ENCODE measurements at places on chromosomes 2 and 18.

- DNase-seq, result no peak
Measured at GRCh38 chr2:210442878-210443277, 33.7 kb downstream of the LANCL1 start.

DNA sequence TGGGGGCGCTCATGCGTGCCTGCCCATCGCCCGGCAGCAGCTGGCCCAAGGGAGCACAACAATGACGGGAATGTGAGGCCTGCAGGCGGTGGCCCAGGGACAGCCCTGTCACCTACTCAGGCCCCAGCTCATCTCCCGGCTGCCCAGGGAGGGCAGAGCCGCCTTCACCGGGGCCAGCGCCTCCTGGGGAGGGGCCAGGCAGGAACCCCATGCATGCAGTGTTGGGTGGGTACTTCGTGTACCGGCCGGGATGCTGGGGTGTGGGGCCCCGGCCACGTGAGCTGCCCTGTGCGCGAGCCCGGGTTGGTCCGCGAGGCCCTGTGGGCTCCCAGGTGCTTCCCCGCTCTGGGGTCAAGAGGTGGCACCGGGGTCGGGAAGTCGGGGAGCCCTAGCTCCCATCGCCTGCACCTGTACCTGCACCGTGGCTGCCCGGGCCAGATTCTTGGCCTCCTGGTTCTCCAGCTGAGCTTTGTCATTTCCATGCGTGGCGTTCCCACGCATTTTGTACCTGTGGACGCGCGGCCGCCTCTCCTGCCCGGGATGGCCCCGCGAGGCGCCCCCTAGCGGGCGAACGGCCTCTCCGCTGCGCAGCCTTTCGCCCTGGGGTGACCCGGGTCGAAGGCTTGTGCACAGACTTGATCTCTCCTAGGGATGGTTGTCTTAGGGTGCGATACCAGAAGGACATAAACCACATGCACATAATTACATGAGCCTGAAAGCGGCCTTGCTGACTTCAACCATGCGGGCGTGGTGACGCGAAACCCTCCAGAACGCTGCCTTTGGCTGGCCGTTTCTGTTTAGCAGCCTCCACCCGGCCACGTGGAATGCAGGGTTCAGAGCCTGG lies 950 bp downstream of the KLHL30 start:
- no peak for DNase-seq

- DNase-seq, result no peak
Measured at GRCh38 chr2:177123048-177123447, 89.5 kb upstream of the HNRNPA3 start.

- DNase-seq, result no peak
Measured at GRCh38 chr2:43407935-43408334, 181.5 kb upstream of the ZFP36L2 start.

DNA sequence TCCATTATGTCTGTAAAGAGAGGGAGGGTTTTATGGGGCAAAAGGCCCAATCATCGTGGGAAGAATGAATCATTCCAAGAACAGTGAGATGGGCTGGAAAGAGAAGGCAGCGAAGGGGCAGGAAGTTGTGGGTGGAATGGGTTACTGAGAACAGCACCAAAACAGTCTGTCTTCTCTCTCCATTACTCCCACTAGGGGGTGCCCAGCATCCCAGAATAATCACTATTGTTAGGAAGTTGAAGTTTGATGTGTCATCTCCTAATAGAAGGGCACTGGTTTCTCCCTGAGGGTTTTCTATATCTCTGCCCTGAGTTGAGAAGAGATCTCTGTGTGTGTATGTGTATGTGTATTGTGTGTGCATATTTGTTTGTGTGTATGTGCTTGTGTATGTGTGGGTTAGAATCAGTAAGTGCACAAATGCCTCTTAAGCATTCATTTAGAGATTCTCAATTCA lies 76.6 kb upstream of the MAP4K3 start:
- no peak for DNase-seq

DNA sequence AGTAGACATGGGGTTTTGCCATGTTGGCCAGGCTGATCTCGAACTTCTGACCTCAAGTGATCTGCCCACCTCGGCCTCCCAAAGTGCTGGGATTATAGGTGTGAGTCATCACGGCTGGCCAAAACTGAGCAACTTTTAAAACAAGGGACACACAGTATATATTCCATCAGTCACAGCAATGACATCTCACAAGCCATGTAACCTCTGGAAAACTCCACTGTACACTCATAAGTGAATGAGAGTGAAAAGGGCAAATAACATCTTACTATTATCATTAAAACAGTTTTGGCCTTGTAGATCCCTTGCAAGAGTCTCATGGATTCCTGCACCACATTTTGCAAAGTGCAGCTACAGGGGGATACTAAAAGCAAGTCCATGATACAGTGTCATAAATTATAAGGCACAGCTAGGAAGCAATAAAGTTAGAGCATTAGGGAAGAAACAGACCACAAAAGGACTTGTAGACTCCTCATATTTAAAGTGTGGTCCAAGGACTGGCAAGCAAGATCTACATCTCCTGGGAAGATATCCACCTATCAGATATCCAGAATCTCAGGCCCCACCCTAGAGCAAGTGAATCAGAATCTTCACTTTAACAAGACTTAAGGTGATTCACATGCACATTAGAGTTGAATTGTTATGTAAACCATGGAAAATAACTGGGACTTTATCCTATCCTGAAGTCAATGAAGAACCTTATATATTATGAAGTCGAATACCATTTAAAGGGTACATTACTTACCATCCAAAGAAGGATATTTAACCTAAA lies 5.7 kb downstream of the SMC6 start:
- no peak for DNase-seq

GRCh38 chr2:64615192-64615763 lies 38.4 kb downstream of the SERTAD2 start:
- no peak for DNase-seq

DNA sequence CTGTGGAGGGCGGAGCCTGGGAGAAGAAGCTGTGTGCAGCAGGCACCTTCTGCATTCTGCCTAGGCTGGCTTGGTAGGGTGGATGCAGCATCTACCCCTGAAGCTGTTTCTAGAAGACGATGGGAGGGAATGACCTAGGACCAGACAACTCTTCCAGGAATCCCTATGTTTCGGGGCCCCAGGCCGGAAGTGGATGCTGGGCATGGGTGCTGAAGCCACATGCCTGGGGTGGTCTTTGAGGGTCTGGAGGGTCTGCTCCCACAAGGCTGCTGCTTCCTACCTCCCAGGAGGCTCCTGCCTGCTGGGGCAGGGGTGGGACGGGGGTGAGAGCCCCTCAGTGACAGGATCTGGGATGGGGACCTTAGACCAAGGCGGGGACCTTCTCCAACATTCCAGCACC lies 61.0 kb downstream of the CIB4 start:
- DNase-seq, result no peak

DNA sequence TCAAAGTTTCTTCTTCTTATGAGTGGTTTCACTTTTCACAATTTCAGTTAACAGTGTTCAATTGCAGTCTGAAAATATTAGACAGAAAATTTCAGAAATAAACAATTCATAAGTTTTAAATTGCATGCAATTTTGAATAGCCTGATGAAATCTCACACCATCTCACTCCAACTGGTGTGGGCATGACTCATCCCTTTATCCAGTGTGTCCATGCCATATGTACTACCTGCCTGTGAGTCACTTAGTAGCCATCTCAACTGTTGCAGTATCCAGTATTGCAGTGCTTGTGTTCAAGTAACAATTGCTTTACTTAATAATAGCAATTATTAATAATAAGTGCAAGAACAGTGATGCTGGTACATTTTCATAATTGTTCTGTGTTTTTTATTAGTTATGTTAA lies 1202.5 kb downstream of the DSC3 start:
- DNase-seq, result no peak

DNA sequence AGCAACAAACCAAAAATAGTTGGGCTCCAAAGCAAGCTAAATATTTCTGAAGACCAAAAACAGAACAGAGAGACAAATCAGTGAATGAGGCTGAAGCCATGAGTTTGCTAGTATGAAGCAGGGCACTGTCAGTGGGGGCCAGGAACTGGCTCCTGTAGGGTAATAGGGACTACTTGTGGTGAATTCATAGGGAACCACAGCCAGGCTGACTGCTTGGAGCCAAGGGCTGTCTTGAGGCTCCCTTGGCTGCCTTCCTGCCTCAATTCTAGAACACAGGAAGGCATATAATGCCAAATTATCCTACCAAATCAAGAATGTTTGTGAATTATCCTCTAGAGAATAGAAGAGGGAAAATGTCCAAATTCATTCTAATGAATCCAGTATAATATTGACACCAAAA lies 406.0 kb downstream of the CCDC85A start:
- no peak for DNase-seq

GRCh38 chr2:42414158-42414557 lies 53.1 kb upstream of the COX7A2L start:
- DNase-seq, result no peak

- DNase-seq, result no peak
Measured at GRCh38 chr2:234714711-234715110, 217.8 kb upstream of the ARL4C start.

DNA sequence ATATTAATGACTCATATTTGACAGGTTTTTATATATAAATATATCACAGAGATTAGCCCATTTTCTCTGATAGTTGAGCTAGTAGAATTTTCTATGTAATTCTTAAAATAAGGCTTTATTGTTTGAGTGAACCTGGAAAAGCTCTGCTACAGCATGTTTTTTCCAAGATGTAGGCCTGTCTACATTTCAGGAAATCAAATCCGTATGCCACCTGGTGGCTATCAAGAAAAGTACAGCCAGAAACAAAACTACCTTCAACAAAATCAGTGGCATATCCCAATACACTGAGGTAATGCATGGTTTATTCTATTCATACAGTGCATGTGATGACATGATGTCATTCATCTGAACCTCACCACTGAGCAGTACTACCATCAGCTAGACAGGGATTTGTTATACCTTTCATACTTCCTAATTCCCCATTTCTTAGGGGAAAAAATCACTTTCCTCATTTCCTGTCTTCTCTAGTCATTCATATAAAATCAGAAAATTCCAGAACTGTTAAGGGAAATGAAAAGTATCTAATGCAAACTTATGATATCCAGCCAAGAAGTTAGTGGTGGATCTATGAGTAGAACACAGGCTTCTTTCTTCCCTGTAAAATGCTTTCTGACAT lies 310.4 kb upstream of the SYT4 start:
- DNase-seq, result no peak

DNA sequence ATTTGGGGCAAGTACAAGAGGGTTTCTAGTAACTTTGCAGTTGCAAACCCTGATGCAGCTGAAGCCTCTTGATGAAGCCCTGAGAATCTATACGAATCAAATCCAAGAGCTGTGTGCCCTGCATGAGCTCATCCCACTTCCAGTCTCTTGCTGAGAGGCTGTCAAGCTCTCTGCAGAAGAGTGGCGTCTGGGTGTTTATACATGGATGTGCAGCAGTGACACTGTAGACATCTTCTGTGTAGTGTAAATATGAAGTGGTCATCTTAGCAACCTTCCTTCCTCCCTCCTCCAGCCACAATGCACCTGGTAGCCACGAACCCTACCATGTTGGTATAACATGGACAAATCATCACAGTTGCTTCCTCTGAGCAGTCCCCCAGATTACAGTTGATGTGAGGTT lies 18.4 kb upstream of the KIAA2012 start:
- no peak for DNase-seq

DNA sequence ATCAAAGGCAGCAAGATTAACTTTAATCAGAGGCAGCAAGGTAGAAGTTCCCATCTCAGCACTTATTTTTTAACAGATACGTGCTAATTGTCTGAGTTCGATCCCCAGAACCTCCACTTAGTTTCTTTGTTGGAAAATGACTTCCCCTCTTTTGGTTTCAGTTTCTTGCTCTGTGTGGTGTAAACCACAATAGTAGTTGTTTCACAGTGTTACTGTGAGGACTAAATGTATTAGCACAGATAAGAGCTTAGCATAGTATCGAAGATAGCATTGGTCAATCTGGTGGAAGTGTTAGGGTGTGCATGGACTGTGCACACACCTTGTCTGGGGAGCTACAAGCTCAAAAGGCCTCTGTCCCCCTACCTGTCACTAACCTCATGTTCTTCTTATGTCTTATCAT lies 988.3 kb upstream of the GYPC start:
- no peak for DNase-seq

- DNase-seq, result no peak
Measured at GRCh38 chr18:50240080-50240563, 26.2 kb downstream of the CFAP53 start.

- no peak for DNase-seq
Measured at GRCh38 chr2:33042819-33043218, 96.1 kb downstream of the LTBP1 start.

DNA sequence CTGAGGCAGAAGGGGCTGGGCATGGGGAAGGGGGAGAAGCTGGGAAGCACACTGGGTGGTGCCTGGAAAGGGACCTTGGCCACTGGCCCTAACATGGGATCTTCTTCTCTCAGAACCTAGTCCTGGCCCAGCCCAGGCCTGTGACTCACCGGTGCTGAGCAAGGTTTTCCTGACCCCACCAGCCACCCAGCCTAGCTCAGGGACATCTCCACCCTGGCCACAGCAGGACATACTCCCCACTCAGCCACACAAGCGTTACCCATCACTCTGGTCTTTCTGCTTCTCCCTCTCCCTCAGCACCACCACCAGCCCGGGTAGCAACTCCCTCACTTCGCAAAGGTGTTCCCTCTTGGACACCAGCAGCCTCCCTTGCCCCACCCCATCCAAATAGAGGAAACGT lies 22.8 kb downstream of the TNS1 start:
- DNase-seq, result no peak

GRCh38 chr18:56489893-56490292 lies 148.5 kb downstream of the TXNL1 start:
- DNase-seq, result no peak

DNA sequence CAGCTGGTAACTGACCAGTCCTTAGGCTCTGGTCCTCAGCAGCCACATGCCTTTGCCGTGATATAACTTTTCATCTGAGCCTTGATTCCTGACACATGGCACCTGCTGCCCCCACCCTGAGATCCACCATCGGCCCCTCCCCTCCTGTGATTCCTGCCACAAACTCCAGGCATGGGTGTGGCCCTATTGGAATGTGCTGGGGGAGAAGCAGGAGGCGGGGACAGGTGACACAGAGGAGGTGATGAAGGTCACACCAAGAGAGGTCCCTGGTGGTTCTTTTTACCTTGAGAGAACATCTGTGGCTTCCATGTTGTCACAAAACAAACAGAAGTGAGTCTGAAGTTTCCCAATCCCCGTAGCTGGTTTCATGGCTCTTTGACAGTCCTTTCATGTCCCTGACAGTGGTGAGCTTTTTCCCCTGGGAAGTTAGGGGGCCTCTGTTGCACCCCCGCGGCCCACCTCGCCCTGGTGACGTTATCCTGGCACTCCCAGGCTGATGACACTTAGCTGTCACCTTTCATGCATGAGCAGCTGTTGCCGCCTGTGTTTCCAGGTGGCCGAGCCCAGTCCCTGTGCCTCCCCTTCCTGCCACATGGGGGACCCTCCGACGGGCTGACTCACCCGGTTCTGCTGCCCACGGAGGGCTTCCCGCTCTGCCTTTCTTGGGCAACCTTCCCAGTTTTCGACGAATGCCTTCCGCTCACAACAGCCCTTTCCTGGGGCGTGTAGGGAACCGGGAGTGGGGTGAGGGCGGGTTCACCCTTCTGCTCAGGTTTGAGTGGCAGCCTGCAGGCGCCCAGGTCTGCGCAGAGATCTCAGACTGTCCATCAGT lies 66.3 kb upstream of the GLI2 start:
- no peak for DNase-seq

GRCh38 chr2:61967262-61967661 lies 61.8 kb downstream of the COMMD1 start:
- no peak for DNase-seq

Data from central memory CD8-positive, alpha-beta T cell (primary cell).